ENCODE measurements at places on chromosomes 2 and 18. TPM values are rescaled to one million over a fixed set of nuclear protein-coding genes. Genes with fewer than 3 reads are reported as not detected.

Gene STK16
- 33.3 TPM for total RNA-seq

Gene MEIS1
- total RNA-seq, result not detected

Gene SPRED2
- total RNA-seq, result 7.9 TPM

Gene DLGAP1
- total RNA-seq, result not detected

Gene ALPG
- total RNA-seq, result not detected

Gene FBXO48
- total RNA-seq, result 1.3 TPM

Gene ZNF892
- 4.8 TPM for total RNA-seq

Gene TFPI
- 0.50 TPM for total RNA-seq

Gene GPR155
- 1.1 TPM for total RNA-seq

Gene DSC2
- total RNA-seq, result not detected

Gene GREB1L
- not detected for total RNA-seq
